ENCODE measurements at places on chromosomes 1 and 21.

DNA sequence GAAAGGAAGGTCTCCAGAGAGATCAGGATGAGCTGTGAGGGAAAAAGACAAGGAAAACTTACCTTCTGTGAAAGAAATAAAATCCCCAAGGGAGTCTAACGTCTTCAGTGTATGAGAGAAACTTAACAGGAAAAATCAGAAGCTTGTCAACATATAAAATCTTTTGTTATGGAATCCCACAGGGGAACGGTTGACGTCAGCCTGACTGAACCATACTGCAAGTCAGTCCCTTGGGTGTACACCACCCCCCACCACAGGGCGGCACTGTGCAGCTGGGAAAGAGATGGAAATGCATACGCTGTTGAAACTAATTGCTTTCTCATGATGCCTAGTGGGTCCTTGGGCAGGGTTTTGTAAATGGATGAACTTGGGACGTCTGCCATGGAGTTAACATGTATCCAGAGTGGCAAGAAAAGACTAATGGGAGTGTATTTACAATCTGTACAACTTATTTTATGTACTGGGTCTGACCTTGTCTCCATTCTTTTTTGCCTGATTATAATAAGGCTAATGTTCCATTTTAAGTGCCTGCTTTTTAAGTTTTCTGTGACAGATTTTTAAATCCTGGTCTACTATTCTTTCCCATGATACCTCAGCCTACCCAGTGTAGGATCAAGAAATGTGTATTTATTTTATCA, 22.7 kb downstream of the UTP25 start:
- peak; percentile 16 for DNase-seq

DNA sequence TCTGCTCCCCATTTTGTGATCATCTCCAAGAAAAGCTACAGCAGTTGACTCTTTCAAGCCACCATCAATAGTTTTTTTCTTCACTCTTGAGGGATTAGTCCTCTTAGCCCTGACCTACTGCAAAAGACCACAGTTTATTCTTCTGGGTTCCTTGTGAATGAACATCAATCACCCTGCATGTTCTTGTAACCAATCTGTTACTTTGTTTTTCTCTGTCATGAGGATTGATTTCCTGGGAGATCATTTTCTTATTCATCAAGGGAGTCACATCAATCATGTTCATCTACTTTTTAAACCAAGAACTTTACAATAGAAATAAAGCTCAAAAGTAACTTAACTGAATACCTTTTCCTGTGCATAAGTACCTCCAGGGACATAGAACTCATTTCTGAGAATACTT, 21.8 kb downstream of the ILDR2 start:
- DNase-seq, result no peak

GRCh38 chr1:199691540-199691939, 336.0 kb upstream of the NR5A2 start:
- DNase-seq, result no peak

- no peak for DNase-seq
Observed at GRCh38 chr1:88399690-88400089, 284.4 kb upstream of the PKN2 start.

- DNase-seq, result no peak
Observed at GRCh38 chr1:26403656-26404055, 7.0 kb upstream of the LIN28A start.

Data from stimulated activated CD4-positive, alpha-beta T cell treated with anti-CD3 and anti-CD28 coated beads, TNF-alpha, amount 100 ng/mL, for 1 hour (primary cell).